ENCODE measurements at places on chromosomes 7 and 10.

DNA sequence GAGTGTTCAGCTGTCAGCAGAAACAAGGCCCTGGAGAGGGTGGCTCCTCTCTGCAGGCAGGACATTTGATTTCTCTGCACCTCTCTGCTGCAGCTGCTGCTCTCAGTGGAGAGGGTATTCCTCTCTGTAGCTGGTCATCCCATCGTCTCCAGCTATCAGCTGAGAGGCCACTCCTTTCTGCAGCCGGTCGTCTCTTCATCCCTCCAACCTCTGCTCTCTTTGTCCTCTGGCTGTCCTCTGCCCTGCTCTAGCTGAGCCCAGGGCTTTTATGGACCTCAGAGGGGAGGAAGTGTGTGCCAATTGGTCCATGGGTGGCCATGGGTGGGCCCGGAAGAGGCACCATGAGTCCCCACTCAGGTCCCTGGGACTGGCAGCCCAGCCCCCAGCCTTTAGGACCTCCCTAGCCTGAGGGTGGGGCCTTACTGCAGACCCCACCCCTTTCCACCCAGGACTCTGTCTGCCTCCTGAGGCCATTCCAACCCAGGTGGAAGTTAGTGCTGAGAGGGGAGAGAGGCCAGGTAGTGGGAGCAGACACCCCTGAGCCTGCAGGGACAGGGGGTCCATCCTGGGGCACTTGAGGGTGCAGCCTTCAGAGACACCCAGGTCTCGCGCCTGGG is 26.2 kb upstream of the CDCA7L start:
- H3K27ac ChIP-seq: no peak overlapping the region
- H3K4me1 ChIP-seq: peaks cover 36% of the 10 kb centered on the region
- no peaks in the 10 kb centered on the region for H3K36me3 ChIP-seq

GRCh38 chr7:115319541-115319940 is 397.6 kb downstream of the MDFIC start:
- H3K4me3 ChIP-seq: no peak overlapping the region
- DNase-seq: no peak
- H3K36me3 ChIP-seq: no peaks in the 10 kb centered on the region

DNA sequence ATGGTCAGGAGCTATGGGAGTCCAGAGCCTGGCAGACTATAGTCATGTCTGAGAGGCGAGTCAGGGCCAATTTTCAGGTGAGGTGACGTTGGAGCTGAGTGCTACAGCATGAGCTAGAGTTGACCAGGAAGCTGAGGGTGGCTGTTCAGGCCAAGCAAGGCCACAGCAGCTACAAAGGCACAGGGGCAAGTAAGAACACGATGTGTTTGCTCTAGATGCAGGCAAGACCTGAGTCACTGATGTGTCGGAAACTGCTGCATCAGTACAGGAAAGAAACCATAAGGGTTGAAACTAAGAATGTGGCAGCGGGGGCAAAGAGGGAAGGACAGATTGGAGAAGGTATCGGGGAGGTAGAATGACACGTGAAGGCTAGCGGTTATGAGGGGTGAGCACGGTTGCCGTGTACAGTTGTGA is 11.8 kb upstream of the RRP12 start:
- H3K4me3 ChIP-seq: no peak overlapping the region
- H3K27me3 ChIP-seq: no peaks in the 10 kb centered on the region
- no peak for DNase-seq
- peaks cover 7% of the 10 kb centered on the region for H3K4me1 ChIP-seq

GRCh38 chr7:95102662-95103061 is 195.3 kb downstream of the PPP1R9A start:
- H3K4me1 ChIP-seq: no peaks in the 10 kb centered on the region
- no peaks in the 10 kb centered on the region for H3K27me3 ChIP-seq
- no peak overlapping the region for H3K27ac ChIP-seq
- no peak for DNase-seq
- no peak overlapping the region for H3K4me3 ChIP-seq

DNA sequence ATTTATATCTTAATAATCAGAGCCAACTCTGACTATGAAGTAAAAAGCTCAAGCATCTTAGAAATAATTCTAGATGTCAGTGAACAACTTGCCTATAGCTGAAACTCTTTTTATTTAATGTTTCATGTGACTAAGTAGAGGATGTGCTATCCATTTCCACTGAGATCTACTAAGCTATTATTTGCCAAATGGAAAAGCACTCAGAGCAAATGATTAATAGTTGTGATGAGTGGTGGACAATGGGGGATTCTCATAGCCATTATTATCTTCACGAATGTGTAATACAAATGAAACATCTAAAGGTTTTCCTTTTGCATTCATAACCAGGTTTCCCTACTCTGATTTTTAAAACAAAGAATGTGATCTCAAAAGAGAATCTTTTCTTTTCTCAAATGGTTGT is 126.6 kb upstream of the GNAI1 start:
- H3K4me3 ChIP-seq: no peak overlapping the region
- no peaks in the 10 kb centered on the region for H3K27me3 ChIP-seq
- DNase-seq: no peak
- H3K4me1 ChIP-seq: no peaks in the 10 kb centered on the region

- no peaks in the 10 kb centered on the region for H3K27me3 ChIP-seq
- DNase-seq: no peak
- H3K4me1 ChIP-seq: no peaks in the 10 kb centered on the region
- H3K36me3 ChIP-seq: no peaks in the 10 kb centered on the region
- no peak overlapping the region for H3K27ac ChIP-seq
These were observed 59.2 kb downstream of the WIPF3 start for GRCh38 chr7:29865526-29865925.

- H3K4me3 ChIP-seq: no peak overlapping the region
- H3K27ac ChIP-seq: no peak overlapping the region
These were observed 1083.4 kb upstream of the LRRN3 start for GRCh38 chr7:110007320-110008063.

DNA sequence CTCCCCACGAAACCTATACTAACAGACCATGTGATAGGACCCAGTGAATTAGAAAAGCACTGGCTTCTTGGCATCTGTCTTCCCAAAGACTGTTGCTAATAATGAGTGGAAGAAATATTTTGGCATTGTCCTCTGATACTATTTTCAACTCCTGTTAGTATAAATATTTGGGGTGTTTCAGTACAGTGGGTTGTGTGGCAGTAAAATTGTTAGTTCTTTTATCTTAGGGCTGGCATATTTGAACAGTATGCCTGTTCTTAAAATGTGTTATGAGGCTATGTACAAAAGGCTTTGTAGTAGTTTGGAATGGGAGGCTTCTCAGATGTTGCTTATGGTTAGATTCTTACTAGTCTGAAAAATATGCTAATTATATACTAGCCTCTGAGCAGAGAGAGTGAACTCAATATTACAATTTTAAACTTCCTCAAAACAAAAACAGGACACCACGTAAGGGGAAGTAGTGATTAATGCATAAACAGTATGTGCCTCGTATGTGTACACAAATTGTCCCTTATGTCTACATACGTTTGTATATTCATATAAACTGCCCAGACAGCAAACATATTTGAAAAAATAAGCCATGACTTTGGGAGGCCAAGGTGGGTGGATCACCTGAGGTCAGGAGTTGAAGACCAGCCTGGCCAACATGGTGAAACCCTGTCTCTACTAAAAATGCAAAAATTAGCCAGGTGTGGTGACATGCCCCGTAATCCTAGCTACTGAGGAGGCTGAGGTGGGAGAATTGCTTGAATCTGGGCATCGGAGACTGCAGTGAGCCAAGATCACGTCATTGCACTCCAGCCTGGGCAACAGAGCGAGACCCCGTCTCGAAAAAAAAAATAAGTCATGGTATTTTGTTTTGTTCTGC is 115.4 kb downstream of the ARID5B start:
- DNase-seq: peak; percentile 10
- H3K4me3 ChIP-seq: no peak overlapping the region
- H3K27me3 ChIP-seq: no peaks in the 10 kb centered on the region
- peaks cover 10% of the 10 kb centered on the region for H3K4me1 ChIP-seq
- no peak overlapping the region for H3K27ac ChIP-seq

DNA sequence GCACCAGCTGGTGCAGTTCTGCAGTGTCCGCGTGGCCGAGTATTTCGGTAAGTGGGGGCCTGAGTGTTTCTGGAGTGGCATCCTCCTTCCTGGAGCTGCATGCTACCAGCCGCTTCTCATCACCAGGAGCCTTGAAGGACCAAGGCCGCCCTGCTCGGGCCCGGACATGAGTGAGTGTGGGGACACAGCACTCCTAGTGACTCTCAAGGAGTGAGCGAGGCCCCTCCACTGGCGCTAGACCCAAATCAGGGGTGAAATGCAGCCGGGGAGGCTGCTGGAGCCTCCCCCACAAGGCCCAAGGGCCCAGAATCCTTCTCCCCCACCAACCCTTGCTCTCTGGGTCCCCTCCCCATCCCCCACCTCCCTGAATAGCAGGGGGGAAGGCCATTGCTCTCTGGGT is 48.0 kb downstream of the CAMK2B start:
- no peaks in the 10 kb centered on the region for H3K4me1 ChIP-seq
- H3K4me3 ChIP-seq: no peak overlapping the region
- no peaks in the 10 kb centered on the region for H3K27me3 ChIP-seq
- H3K27ac ChIP-seq: no peak overlapping the region

DNA sequence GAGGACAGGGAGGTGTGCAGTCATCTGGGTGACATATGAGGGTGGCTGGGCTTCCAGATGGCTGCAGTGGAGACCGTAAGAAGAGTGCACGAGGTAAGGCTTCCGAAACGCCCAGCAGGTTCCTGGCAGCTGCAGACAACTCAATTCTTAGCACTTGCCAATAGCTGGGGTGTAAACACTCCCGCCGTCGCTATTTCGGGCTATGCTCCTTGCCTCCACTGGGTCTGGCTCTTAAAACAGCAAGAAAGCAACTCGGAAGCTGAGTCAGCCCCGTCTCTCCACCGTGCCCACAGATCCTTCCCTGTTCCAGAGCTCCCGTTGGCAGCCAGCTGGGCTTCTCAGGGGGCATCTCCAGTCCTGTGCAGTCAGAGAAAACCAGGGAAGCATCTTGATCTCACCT is 6.1 kb upstream of the PDGFA start:
- H3K4me1 ChIP-seq: peaks cover 16% of the 10 kb centered on the region
- no peaks in the 10 kb centered on the region for H3K27me3 ChIP-seq
- no peak for DNase-seq

GRCh38 chr7:88165697-88166096 is 54.1 kb downstream of the SRI start:
- H3K4me3 ChIP-seq: no peak overlapping the region
- H3K27me3 ChIP-seq: no peaks in the 10 kb centered on the region
- no peak for DNase-seq
- H3K36me3 ChIP-seq: no peaks in the 10 kb centered on the region
- H3K4me1 ChIP-seq: no peaks in the 10 kb centered on the region
- no peak overlapping the region for H3K27ac ChIP-seq

DNA sequence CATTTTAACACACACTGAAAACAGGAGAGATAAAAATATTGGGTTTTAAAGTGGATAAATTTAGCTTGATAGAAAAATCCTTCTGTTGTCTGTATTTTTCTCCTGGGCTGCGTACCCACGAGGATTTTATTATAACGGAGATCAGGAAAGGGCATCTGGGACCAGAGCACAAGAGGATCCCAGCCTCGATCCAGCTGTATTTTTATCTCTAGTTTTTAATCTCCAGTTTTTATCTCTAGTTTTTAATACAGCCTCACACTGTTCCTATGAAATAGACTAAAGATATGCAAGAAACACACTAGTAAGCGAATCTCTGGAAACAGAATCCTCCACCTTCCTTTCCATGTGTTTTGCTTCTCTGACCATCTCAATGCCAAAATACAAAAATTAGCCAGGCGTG is 295.2 kb downstream of the FRMD4A start:
- H3K36me3 ChIP-seq: no peaks in the 10 kb centered on the region
- no peak overlapping the region for H3K27ac ChIP-seq
- H3K4me1 ChIP-seq: no peaks in the 10 kb centered on the region
- no peak overlapping the region for H3K4me3 ChIP-seq
- no peak for DNase-seq
- no peaks in the 10 kb centered on the region for H3K27me3 ChIP-seq

GRCh38 chr10:1247598-1248261 is 191.5 kb downstream of the WDR37 start:
- no peaks in the 10 kb centered on the region for H3K36me3 ChIP-seq
- no peaks in the 10 kb centered on the region for H3K27me3 ChIP-seq
- no peak overlapping the region for H3K27ac ChIP-seq
- DNase-seq: no peak
- H3K4me1 ChIP-seq: no peaks in the 10 kb centered on the region

GRCh38 chr10:123394382-123394781 is 240.2 kb downstream of the BUB3 start:
- peaks cover 67% of the 10 kb centered on the region for H3K4me1 ChIP-seq
- H3K4me3 ChIP-seq: no peak overlapping the region
- no peaks in the 10 kb centered on the region for H3K36me3 ChIP-seq
- DNase-seq: no peak

GRCh38 chr7:114944745-114945625 is 23.1 kb downstream of the MDFIC start:
- no peak overlapping the region for H3K4me3 ChIP-seq
- H3K36me3 ChIP-seq: no peaks in the 10 kb centered on the region
- DNase-seq: no peak

DNA sequence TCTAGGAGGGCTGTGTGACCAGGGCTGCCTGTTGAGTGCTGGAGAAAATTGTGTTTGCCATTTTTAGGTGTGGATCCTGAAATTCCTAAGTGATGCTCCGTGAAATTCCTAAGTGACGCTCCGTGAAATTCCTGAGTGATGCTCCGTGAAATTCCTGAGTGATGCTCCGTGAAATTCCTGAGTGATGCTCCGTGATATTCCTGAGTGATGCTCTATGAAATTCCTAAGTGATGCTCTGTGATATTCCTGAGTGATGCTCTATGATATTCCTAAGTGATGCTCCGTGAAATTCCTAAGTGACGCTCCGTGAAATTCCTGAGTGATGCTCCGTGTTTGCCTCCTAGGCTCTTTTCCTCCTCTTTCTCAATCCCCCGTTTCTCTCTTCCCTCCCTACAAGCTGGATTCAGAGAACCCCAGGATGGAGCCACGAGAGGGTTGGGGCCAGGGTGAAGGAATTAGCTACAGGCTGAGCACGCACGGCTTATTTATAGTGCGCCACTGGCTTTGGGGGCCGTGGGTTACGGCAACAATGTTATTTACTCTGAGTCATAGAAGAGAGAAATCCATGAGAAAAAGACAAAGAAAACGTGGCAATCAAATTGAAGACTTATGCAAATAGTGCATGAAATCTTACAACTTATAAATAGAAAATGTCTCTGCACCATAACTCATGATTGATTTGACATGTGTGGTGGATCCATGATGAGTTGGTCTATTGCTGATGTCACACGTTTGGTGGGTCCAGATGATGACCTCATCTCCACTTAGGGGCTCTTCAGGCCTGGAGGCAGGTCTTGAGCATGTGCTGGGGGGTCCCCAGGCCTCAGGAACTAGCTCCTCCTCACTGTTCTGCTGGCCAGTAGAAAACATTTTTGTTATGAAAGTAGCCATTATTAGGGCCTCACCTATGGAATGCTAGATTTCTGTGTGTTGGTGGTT is 224.6 kb downstream of the WDR37 start:
- no peak overlapping the region for H3K4me3 ChIP-seq
- no peaks in the 10 kb centered on the region for H3K27me3 ChIP-seq
- H3K4me1 ChIP-seq: no peaks in the 10 kb centered on the region
- H3K27ac ChIP-seq: no peak overlapping the region
- DNase-seq: no peak

Measured in Karpas-422 (cell line).